ENCODE measurements at places on chromosomes 1 and 21.

DNA sequence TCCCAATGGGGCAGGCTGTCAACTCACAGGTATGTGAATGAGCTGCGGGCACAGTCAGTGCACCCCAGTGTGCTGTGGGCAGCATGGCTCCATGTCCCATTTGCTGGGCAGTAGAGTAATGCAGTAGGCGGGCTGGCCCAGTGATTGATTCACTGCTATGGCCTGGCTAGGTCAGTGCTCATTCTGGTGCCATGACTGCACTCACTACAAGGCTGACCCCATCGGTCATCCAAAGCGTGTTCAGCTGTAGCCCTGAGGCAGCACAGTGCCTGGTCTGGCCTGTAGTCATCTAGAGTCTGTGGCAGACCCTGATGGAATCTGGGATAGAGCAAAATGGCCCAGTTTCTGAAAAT, 7.4 kb downstream of the HYI start:
- no peak for DNase-seq

DNA sequence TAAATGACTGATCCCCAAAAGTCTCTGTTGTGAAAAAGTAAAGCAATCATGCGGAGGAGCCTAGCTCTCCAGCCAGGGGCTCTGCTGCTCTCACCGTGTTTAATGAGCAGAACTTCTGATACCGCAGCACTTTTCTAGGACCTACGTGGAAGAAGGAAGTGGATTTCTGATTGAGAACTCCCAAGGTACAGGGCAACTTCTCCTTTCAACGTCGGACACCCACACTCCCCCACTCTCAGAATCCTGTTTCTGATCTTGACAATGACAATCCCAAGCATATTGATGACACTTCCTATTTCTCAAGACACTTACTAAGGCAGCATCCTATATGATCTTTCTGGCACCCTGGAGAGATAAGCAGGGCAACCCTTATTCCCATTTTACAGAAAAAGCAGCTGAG, 78.4 kb downstream of the PROX1 start:
- DNase-seq = no peak

GRCh38 chr1:101040666-101041065, 15.1 kb upstream of the DPH5 start:
- no peak for DNase-seq

- no peak for DNase-seq
Observed at GRCh38 chr1:101073836-101074235, 48.3 kb upstream of the DPH5 start.

DNA sequence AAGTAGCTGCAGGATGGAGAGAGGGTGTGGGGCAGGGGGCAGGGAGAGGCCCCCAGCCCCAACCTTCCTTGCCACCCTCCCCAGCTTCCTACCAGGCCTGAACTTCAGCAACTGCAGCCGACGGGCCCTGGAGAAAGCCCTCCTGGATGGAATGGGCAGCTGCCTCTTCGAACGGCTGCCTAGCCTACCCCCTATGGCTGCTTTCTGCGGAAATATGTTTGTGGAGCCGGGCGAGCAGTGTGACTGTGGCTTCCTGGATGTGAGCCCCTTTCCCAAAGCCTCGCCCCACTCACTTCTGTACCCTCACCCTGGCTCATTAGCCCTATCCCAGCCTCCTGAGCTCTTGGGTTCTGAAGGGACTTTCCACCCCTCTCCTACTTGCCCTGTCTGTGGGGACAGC, 6.0 kb downstream of the ADAM15 start:
- no peak for DNase-seq

- no peak for DNase-seq
Observed at GRCh38 chr21:42847726-42848125, 31.6 kb downstream of the WDR4 start.

DNA sequence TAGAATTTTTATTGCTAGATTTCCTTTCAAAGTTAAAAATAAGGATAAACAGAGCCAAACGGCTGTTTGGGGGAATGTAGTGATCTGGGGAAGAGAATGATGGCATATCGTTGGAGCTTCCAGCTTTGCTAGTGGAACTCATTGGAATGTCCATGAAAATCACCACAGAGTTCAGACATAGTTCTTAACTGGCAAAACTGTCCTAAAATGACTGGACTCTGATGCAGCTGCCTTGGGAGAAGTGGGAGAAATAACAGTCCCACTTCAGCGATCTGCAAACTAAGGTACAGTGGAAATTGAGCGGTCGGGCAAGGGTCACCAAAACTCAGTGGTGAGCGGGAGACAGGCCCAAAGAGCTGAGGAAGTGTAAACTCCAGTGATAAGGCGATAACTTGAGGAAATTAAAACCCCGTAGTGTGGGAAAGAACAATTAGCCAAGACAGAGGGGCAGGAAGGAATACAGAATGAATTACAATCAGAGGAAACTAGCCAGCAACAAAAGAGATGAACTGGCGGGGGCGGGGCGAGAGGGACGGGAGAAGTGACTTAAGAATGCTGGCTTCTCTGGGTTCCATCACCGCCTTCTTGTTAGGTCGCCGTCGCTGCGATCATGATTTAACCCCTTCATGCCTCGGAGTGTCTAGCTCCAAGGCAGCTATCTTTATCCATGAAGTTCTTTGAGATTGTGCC, 89.8 kb upstream of the ARHGAP29 start:
- no peak for DNase-seq

DNA sequence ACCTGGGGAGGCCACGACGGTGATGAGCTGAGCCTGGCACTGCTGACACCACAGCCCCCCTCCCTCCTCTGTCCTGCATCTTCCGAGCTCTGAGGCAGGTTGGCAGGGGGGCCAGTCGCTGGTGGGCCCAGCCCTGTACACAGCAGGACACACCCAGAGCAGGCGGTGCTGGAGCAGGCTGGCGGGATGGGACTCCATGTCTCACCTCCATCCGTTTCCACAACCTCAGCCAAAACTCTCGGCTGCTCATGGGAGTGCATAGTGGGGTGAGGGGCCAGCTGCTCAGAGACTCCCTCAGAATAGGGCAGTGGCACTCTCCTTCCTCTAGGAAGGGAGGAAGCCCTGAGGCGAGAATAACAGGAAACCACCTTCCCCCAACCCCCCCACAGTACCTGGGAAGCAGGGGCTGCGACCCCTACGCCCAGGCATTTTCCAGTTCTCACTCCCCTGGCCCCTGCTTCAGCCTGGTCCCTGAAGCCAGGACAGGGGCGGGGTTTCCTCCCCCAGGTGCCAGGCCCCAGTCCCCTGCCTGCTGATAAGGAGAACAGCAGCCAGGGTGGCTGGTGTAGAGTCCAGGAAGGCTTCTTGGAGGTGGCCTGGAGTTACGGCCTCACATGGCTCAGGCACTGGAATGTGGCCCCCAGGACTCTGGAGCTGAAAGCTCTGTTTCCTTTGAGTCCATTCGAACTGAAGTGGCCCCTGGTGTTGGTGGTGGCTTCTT, 3.2 kb upstream of the IBA57 start:
- DNase-seq = no peak

DNA sequence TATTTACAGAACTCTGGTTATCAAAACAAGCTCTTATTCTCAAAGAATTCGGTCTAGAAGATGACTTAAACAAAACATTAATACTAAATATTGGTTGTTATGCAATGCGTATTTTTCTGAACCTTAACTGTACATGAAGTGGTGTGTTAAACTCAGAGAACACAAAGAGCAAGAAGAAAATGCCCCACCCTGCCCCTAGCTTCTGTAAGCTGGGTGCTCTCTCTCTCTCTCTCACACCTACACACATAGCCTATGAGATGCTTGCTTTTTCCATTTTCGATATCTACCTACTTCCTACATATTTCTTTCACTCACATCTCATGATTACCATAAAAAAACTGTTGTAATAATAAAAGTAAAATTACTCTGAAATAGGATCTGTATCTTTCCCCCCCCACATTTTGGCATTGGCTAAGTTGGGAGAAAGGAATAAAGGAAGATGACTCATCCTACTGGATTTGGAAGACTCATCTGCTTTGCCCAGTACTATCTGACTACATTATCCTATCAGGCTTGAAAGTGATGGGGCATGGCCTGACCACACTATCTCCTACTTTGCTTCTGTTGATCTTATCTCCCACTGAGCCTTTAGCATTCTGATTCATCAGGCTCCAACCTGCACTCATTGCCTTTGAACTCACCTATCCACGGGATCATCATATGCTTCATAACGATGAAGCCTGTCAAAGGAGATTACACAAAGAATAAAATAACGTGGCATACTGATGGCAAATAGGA, 2.9 kb downstream of the CRYZ start:
- peak; percentile 51 for DNase-seq

DNA sequence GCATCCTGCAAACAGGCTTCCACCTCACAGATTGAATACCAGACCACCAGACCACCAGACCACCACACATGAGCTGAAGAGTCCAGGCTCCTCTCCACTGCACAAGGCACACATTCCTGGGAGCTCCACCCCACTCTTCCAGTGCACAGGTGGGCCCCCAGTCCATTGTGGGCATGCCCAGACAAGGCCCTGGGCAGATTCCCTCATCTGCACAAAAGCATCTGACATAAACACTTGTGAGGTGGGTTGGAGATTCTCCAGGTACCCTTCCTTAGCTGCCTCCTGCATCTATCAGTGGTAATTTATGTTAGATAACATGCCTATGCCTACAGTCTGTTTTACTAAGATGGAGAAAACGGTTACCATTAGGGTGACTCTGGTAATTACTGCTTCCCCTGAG, 11.6 kb upstream of the CTBS start:
- DNase-seq = no peak

GRCh38 chr1:113674591-113674990, 84.7 kb downstream of the PHTF1 start:
- DNase-seq = no peak

DNA sequence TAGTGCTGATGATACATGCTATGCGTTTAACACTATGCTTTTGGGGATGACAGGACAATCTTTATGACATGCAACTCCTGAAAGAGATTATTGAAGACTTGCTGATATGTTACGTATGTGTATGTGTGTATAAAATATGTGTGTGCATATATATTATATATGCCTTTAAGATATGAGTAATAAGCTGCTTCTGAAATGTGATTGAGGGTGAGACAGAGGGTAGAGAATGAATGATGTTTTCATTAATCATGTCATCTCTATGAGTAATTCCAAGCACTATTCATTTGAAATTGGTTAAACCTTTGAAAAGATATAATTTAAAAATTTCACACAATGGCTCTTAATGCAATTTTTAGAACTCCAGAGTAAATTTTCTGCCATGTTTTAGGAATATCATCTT, 5.8 kb downstream of the BCL9 start:
- DNase-seq = no peak

GRCh38 chr1:203656796-203657747, 30.4 kb downstream of the ATP2B4 start:
- no peak for DNase-seq

GRCh38 chr1:15488371-15488770, 12.5 kb downstream of the CELA2B start:
- DNase-seq = no peak

DNA sequence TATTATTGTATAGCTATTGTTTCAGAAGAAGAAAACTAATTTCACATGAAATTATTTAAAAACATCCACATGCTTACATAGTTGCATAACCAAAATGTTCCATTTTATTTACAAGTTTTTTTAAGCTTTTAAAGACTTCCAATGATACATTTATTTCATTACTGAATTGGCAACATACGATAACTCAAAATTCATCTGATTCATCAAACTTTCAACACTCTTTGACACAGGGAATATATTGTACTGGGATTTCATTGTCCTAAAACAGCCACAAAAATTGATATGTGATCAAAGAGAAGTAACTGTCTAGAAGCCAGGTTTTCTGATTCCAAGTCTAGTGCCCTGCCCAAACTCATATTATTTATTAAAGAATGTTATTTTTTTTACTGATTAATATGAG, 131.4 kb upstream of the USP24 start:
- DNase-seq = no peak

DNA sequence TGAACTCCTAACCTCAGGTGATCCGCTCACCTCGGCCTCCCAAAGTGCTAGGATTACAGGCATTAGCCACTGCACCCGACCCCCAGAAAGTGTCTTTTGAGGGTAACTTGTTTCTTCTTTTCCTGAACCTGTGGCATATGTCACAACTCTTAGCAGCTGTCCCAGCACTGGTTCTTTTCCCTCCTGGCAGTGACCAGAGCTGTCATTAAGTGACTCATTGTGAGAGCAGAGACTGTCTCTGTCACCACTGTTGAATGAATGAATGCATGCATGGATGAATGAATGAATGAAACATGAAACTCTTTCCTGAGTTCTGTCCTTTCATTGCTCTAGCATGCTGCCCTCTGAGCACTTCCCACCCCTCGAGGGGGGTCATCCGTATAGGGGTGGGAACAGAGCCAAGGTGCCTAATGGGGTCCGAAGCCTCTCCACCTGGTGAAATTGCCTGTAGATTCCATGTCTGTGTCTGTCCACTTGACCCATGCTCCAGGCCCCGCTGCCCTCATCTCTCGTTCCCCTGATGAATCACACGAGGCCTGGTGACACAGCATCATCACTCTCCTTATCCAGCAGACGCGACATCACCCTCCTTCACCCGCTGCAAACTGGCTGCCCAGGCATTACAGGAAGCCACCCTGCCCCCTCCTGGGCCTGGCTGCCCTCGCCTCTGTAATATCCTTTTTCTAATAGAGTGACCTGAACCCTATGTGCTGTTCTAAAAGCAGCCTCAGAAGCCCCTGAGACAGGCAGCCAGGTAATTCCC, 75.0 kb downstream of the IGSF21 start:
- no peak for DNase-seq

DNA sequence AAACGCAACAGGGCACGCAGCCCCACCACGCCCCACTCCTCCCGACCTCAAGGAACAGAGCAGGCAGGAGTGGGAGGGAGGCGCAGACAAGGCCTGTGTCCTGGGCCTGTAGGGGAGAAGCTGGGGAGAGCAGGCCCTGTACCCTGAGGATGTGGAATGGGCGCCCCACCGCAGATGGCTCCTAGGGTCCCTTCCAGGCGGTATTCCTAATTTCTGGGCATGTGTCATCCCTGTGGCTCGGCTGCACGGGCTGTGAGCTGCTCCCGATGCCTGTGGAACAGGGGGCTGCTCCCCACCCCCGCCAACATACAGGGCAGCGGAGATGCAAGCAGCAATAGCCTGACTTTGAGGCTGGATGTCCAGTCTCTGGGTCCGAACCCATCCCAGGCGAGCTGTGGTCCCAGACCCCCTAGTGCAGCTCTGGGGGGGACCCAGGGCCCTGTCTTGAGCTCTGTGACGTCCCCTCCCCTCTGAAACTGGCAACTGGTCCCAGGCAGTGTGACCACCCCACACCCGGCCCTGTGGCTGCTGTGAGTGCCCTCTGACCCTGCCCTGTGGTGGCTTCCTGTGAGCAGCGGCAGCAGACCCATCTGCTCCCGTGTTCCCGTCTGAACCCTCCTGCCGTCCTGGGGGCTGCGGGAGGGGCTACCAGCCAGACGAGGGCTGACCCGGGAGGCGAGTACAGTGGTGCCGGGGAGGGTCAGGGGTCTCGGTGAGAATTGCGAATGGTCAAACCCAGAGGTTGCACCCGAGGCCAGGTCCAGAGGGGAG, 13.9 kb upstream of the COL6A2 start:
- no peak for DNase-seq

GRCh38 chr1:157993918-157994605, 617 bp downstream of the KIRREL1 start:
- no peak for DNase-seq

- no peak for DNase-seq
Observed at GRCh38 chr1:181044449-181044966, 10.7 kb downstream of the MR1 start.
